ENCODE measurements at places on chromosomes 4 and X.

DNA sequence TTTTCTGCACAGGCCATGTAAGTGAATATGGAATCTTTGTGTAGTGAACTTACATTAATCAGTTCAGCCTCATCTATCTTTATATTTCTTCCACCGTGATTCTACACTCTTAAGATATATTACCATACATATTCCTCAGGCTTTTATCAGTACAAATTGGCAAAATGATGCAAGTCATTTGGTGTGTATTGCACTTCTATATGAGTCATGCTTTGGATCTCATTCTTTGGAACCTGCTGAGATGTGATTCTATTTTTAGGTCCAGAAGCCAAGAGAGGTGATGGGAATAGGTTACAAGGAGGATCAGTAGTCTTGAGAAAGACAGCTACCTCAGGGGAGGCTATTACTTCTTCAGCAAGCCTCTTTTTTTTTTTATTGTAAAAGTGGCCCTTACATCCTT, 204.4 kb downstream of the ZNF330 start:
- no peak for DNase-seq

DNA sequence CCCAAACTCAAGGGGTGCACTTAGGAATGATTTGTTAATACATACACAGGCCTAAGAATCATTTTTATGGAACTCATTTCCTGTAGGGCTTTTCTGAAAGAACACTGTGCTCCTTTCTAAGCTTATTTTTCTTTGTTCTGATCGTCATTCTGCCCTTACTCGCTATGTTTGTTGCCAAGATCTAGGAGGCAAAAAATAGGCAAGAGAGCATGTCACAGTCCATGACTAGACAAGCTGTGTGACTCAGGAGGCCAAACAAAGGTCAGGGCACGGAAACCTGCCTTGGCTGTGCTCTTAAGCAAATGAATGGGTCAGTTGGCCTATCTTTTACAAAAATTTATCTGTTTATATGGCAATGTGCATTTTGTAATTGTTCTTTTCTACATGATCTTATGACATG, 42.5 kb upstream of the C1GALT1C1 start:
- no peak for DNase-seq

DNA sequence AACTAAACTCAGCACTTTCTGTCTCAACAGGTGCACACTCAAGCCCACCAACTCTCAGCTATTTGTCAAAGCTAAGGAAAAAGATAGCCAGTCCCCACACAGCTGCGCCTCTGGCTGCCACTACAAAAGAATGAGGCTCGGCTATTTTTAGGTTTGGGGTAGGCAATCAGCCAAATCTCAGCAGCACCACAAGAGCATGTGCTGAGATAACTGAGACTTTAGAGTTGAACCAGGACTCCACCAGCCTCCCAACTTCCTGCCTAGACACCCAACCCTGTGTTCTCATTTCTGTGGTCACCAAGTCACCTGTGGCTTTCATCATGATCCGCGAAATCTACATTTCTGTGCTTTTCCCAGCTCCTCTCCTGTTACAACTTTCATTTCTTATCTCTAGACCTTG, 28.0 kb downstream of the DMD start:
- no peak for DNase-seq

DNA sequence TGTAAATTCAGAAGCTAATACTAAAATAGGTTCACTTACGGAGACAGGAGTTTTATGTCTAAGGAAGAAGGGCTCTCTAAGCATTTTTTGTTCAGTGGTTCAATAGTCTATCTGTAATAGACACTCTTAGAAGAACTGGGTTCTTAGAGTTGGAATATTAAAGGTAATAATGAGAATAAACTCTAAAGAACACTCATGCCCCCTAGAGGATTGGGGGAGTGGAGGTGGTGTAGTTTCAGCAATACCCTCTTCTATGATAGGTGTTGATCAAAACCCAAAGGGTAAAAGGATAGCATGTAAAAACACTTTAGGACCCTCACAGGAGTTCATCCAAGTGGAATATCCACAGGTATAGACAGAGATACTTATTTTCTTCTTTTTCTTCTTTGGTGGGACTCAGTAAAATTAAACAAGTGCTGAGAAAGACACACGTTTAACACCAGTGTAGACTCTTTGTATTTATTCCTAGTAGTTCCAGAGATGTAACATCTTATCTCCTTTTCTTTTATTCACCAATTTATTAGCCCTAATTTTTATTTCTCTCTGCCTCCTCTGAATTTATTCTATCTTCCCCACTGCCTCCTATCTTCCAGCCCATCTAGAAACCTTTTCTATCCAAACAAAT, 25.7 kb upstream of the MND1 start:
- no peak for DNase-seq

GRCh38 chrX:30302956-30303355, 6.2 kb downstream of the NR0B1 start:
- DNase-seq, result no peak

GRCh38 chr4:178138491-178138890, 696.3 kb upstream of the AGA start:
- DNase-seq, result no peak

DNA sequence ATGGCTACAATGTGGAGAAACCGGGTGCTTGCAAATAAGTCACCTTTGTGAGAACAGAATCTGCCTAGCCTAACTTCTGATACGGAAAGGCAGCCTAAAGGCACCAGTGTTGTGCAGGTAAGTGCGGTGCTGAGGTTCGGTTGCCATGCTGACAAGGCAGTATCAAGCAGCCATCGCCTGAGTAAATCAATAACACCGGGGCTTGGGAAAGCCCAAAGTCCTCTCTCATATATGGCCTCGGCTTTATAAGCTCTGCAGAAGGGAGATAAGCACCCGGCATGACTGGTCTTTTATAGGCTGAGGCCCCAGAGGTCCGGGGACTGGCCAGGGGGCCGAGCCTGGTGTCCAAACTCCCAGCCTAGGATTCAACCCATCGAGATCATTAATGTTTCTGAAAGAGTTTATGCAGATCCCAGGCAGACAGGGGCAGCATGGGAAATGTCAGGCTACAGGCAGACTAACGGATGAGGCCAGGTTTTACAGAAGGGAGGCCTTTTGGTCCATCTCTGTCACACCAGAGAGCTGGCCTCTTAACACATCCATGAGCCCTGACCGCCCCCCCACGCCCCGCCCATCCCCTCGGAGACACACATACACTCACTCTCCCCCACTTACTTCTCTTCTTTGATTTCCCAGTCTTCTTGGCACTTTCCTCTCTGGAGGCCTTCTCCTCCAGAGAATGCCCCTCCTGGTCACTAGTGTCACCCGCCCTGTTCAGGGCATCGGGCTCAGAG, 38.5 kb downstream of the ELF4 start:
- DNase-seq, result no peak

- no peak for DNase-seq
These were observed 111.8 kb upstream of the FRMPD4 start for GRCh38 chrX:12026481-12026880.

GRCh38 chr4:38131371-38132091, 171.3 kb downstream of the PTTG2 start:
- DNase-seq, result no peak

GRCh38 chr4:64781737-64782326, 372.6 kb upstream of the TECRL start:
- no peak for DNase-seq

GRCh38 chr4:148923881-148924280, 481.7 kb upstream of the NR3C2 start:
- DNase-seq, result no peak

DNA sequence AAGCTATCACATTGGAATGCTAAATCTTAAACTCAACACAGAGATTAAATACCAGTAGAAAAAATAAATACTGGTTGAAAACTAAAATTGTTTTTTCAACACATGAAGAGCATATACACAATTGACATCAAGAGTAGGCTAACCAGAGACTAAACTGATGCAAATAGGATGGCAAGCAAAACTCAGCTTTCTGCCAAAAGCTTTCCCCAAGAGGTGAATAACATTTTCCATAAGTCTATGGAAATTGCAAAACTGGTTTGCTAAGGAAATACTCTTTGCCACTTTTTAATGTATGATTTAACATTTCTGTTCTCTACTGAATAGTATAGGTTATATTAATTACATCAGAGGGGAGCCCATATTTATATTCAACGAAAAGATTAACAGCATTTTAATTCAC, 23.8 kb downstream of the IQCM start:
- no peak for DNase-seq

GRCh38 chr4:43048570-43048969, 156.1 kb downstream of the GRXCR1 start:
- DNase-seq, result no peak

- no peak for DNase-seq
These were observed 23.8 kb upstream of the RAPGEF2 start for GRCh38 chr4:159079074-159079473.

DNA sequence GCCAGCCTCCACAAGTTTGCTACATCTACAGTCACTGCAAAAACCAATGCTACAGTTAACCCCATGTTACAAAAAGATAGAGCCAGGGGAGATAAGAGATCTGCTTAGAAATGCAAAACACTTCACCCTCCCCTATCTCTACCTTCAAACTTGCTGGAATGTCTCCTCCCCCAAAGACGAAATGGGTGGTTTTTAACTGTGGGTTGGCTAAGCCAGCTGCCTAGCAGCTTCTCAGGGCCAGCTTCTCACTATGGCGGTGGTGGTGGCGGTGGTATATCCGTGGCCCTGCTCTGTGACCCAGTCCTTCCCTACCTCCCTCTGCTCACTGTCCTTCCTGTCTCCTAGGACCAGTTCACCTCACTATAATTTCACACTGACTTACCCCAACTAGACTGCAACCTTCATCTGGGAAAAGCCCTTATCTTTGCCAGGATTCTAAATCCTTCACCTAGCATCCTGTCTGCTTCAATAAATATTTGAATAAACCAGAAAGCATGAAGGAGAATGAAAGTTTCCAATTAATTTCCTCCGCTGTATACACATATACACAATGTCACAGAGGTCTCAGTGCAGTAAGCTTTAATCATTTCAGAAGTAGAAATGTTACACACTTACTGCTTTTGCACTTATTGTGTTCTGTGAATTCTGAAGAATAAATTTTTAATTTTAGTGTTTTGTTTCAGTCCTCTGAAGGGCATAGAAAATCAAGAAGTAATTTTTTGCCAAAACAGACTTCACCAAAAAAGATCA, 46.3 kb downstream of the SH3KBP1 start:
- DNase-seq, result no peak

DNA sequence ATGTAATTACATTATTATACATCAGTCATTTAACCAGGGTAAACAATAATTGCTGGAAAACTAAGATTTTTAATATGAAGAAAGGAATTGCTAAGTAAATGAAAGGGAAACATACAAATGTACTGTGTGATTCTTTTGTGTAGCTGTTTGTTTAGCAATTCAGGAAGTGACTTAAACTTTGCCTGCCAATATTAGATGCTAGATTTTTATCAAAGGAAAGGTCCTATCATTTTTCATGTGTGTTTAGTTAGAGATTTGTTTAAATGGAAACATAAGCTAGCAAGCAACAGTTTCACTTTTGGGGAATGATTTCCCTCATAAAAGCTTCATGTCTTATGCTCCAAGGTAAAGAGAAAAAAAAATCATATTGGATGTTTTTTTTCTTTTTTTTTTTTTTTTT, 95.1 kb upstream of the LIMCH1 start:
- DNase-seq, result no peak

Data from glutamatergic neuron (in vitro differentiated cells).